ENCODE measurements at places on chromosomes 1 and 21.

- DNase-seq: no peak
These were observed 24.4 kb downstream of the MCOLN2 start for GRCh38 chr1:84972377-84972987.

- DNase-seq: no peak
These were observed 14.7 kb upstream of the GSTM4 start for GRCh38 chr1:109641078-109641740.

DNA sequence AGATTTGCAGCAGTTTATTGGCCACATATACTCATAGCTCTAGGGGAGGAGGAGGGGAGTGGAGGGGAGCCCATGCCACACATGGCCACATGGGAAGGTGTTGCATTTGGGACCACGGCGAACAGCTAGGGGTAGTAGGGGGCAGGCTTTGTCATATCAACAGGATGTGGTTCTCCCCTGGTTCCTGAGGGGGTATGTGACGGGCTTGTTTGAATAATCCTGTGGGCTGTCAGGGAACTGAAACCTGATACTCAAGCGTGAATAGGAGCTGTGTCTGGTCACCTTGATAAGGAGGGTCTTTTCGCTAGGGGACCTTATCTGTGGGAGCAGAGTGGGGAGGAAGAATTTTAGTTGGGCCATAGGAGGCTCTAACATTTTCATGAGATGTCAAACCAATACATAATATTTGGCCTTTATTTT lies 264.7 kb downstream of the CTH start:
- DNase-seq: no peak

DNA sequence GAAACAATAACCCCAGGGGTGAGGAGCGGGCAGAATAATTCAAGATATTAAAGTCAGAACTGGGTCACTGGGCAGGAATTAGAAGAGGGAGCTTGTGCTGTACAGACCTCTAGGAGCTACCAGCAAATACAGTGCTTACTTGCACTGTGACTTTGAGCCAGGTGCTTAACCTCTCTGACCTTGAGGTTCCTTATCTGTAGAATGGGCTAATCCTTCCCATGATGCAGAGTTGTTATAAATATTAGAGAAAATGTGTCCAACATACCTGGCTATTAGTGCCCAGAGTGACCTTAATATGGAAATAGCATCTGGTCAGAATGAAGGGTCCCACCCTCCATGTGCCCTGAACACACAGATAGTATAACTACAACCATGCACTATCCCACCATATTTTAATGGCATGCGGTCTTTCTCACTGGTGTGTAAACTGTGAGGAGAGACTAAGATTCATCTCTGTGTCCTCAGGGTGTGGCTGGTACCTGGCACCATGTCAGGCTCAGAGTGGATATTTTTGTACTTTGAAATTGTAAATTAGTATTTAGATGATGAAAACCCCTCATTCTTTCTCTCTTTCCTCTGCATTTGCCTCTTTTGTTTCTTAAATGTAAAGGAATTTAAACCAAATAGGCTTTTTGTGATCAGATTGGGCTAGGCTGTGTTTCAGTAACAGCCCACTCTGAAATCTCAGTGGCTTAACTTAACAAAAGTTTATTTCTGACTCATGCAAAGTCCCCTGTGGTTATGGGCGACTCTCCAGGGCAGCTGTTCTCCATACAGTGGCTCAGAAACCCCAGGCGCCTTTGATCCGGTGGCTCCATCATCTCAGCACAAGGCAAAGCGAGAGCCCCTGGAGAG lies 60.0 kb upstream of the ROR1 start:
- DNase-seq: no peak

DNA sequence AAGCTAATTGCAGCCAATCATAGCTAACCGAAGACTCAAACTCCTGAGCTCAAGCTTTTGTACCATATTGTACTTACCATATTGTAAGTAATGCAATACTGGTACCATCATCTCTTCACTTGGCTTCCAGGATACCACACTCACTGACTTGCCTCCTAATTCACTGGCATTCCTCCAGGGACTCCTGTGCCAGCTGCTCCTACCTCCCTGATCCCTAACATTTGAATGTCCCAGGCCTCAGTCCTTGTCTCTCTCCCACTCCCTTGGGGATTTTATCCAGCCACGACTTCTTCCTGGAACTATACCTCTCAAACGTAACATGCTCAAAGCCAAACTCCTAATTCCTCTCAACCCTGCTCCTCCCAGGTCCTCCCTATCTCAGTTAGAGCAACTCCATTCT lies 33.8 kb downstream of the USP48 start:
- DNase-seq: no peak

DNA sequence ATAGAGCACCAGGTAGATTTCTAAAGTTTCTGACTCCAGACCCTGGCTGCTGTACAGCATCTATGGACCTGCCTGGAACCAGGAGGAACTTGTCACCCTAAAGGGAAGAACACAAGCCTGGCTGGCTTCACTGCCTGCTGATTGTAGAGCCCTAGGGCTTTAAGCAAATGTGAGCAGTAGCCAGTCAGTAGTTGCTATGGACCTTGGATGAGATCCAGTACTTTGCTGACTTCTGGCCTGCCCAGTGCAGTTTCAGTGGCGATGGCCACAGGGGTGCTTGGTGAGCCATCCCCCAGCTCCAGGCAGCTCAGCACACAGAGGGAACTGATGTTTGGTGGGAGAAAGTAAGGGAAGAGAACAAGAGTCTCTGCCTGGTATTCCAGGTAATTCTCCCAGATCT lies 68.4 kb downstream of the ATP6V1G3 start:
- no peak for DNase-seq

DNA sequence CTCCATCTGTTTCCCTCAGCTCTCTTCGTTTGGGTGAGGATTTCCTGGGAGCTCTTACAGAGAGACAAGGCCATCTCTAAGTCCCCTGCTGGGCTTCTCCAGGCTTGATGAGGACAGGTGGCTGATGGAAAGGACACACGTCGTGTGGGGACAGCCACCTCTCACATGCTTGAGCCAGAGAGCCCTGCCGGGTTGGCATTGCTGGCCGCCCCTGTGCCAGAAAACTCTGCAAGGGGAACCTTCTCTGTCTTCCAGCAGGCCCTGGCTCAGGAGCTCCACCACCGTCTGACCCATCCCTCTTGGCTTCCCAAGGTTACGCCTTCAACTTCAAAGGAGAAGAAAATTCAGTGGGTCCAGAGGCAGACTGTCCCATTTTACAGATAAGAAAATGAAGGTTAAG lies 82.8 kb downstream of the CASZ1 start:
- no peak for DNase-seq

GRCh38 chr1:164641353-164641730 lies 82.4 kb downstream of the PBX1 start:
- DNase-seq: no peak

DNA sequence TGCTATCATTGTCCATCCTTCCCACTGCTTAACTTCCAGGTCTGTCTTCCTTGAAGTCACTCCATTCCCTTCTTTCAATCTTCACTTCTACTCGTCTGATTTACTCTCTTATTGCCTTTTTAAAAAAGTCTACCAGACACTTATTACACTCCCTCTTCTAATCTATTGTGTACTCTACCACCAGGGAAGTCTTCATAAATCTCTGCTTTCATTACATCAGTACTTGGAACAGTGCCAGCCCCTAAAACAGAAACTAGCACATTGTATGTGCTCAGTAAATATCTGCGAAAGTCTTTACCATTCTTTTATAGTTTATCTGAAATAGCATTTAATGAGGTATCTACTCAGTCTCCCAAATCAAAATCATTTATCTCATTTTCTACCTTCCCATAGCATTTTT lies 236.4 kb downstream of the USH2A start:
- DNase-seq: no peak

GRCh38 chr1:152127673-152128072 lies 12.4 kb upstream of the TCHH start:
- DNase-seq: no peak

DNA sequence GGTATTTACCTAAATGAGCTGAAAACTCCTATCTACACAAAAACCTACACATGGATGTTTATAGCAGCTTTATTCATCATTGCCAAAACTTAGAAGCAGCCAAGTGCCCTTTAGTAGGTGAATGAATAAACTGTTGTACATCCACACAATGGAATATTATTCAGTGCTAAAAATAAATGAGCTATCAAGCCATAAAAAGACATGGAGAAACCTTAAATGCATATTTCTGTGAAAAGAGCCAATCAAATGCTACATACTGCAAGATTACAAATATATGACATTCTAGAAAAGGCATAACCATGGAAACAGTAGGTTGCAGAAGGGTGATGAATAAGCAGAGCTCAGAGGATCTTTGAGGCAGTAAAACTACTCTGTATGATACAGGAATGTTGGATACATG lies 23.3 kb downstream of the ABCB10 start:
- no peak for DNase-seq

DNA sequence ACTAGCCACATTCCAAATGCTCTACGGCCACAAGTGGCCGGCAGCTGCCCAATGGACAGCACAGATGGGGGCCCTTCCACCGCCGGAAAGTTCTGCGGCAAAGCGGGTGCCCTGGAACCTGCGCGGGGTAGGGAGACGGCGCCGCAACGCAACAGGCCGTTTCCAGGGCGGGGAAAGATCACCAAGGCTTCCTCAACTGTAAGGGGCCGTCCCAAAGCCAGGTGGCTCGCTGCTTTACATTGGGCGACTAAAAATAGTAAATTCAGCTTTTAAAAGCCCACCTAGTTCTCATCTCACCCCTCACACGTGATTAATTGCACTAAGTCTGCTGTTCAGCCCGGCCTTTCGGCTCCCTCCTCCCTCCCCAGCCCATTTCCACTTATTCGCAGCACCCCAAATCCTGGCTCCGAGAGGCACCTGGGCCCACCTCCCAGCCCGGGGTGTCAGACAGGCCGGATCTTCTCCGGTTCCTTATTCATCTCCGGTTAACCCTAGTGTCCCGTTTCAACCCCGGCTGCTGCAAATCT lies 643 bp downstream of the CFAP298 start:
- DNase-seq: peak; percentile 10

GRCh38 chr21:42234041-42234440 lies 15.1 kb downstream of the ABCG1 start:
- no peak for DNase-seq

- DNase-seq: no peak
These were observed 9.6 kb downstream of the LRRC53 start for GRCh38 chr1:74502858-74503257.

DNA sequence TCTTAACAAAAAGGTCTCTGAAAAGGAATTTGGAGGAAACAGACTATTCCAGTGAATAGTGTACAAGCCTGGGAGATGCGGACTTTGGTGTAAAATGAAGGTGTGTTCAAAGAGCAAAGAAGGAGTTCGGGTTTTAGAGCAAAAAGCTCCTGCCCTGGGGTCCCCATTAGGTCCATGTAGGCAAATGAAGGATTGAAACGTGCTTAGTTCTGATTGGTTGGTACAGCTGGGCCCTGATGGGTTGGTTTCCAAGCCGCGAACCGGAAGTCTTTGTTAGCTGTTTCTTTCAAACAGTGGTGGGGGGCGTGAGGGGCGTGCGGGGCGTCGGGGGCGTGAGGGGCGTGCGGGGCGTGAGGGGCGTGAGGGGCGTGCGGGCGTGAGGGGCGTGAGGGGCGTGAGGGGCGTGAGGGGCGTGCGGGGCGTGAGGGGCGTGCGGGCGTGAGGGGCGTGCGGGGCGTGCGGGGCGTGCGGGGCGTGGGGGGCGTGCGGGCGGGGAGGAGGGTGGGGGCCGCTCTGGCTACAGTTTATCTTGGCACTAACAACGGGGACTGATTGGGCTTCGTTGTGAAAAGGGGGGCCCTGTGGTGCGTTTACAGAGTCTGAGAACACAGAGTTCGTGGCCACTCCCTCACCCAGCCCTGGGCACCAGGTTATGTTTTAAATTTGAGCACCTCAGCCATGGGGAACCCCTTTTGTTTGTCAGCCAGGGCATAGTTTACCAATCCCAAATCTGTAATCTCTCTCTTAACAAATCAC lies 29.4 kb downstream of the LRRC3 start:
- DNase-seq: no peak

DNA sequence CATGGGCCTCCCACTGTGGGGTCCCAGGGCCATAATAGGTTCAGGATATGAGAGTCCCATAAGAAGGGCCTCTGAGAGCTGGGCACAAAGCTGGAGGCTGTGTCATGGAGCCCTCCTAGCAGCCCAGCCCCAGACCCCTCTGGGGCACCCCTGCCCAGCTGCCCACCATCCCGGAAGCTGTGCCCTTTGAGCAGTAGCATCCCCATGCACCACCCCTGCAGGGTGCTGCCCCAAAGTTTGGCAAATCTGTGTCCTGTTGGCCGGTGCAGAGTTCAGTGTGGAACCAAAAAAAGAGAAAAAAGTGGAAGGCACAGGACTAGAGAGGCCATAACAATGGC lies 17.6 kb downstream of the TNNT2 start:
- DNase-seq: no peak

GRCh38 chr1:40774266-40774998 lies 9.2 kb upstream of the KCNQ4 start:
- DNase-seq: peak; percentile 65

DNA sequence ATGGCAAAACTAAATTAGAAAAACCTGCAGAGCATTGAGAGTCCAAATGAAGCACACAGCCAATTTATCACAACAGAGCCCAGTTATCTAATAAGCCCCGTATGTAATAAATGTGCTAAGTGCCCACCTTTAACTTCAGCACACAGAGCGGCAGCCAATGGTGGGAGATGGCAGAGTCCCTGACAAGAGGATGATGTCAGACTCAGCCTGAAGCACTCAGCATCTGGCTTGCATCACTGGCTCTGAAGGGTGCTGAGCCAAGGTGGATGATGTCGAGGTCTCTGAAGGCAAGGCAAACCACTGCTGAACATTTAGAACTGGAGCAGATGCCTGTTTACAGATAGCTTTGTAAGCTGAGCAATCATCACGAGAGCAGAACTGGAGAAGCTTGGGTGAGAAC lies 118.3 kb downstream of the NUF2 start:
- no peak for DNase-seq

GRCh38 chr1:56586502-56586901 lies 7.1 kb upstream of the PLPP3 start:
- no peak for DNase-seq

DNA sequence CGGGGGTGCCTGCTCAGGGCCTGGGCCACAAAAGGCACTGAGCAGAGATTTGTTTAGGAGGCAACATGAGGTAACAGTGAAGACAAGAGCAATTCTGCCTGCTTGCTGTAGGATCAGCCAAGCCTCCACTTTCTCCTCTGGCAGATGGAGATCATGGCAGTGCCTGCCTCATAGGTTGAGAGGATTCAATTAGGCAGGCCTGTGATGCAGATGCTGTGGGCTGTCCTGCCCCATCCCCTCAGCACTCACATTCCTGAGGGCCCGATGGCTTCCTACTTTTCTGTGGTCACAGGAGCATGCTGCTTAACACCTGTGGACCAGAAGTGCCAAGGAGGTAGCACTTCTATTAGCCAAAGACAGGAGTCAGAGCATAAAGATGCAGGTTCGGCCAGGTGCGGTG lies 1.2 kb upstream of the UBL4B start:
- no peak for DNase-seq

GRCh38 chr1:210978316-210978973 lies 155.5 kb downstream of the KCNH1 start:
- no peak for DNase-seq

All from activated T-cell treated with anti-CD3 and anti-CD28 coated beads for 4 hours (primary cell).